ENCODE measurements at places on chromosomes 2 and 18.

- no peak for DNase-seq
These were observed 890.0 kb upstream of the LRRTM1 start for GRCh38 chr2:81194581-81194980.

GRCh38 chr2:44826601-44827000, 114.9 kb upstream of the SIX3 start:
- no peak for DNase-seq

- DNase-seq = no peak
These were observed 159.3 kb upstream of the MYCN start for GRCh38 chr2:15780912-15781574.

- DNase-seq = peak; percentile 32
These were observed 142.6 kb downstream of the MEIS1 start for GRCh38 chr2:66577321-66578053.

DNA sequence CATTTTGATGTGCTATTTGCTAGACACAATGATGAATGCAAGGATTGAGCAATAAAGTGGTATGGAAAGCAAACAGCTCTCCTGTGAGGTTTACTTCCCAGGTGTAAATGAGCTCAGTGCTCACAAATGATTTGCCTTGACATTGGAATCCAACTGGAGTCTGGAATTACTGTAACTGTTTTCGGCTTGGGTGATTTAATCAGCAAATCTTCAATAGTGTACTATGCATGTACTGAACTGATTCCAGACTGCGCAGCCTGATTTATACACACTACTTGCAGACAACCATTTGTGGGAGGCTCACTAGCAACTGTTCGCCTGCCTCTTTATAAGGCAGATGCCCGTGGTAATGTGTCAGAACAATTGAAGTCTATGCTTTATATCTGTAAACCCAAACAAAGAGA, 27.9 kb upstream of the SOX11 start:
- DNase-seq = no peak

DNA sequence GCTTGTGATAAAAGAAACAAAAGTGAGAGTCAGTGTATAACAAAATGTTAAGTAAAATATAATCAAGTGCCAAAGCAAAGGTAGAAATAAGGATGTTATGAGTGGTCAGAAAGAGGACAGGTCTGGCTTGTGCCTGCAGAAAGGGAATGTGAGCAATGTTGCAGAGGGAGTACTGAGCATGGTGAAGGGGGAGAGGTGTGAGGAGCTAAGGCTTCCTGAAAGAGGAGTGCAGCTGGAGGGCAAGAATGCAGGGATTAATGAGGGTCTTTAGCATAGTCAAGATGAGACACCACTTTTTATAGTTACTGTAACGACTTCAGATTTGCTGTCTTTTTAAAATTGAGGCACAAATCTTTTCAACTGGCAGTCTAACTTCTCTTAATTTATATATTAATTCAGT, 22.0 kb upstream of the FIGN start:
- no peak for DNase-seq

DNA sequence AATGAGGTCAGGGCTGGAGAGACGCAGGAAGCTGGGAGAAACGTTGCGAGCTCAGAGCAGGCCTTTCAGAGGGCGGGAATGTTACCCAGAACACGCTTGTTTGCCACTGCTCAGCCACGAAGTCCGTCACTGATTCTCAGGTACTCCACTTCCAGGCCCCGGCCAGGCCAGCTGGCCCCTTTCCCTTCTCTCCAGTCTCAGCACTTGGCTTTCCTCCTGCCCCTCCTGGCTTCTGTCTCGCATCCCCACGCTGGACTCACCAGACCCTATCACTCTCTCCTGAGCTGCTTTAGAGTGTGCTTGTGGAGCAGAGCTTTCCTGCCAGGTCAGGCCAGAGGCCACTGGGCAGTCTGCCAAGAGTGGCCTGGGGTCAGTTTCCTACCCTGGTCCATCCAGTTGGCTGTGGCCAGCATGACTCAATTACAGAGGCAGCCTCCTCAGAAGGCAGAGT, 151.4 kb downstream of the TWIST2 start:
- DNase-seq = peak; percentile 52

Measured in femur (tissue), 1 donor.